ENCODE measurements at places on chromosomes 6 and 20.

- no peaks in the 10 kb centered on the region for H3K27me3 ChIP-seq
- peaks cover 48% of the 10 kb centered on the region for H3K4me1 ChIP-seq
- DNase-seq, result no peak
- no peak overlapping the region for H3K4me3 ChIP-seq
- H3K36me3 ChIP-seq, result no peaks in the 10 kb centered on the region
Observed at GRCh38 chr20:19249106-19249879, 36.9 kb downstream of the SLC24A3 start.

DNA sequence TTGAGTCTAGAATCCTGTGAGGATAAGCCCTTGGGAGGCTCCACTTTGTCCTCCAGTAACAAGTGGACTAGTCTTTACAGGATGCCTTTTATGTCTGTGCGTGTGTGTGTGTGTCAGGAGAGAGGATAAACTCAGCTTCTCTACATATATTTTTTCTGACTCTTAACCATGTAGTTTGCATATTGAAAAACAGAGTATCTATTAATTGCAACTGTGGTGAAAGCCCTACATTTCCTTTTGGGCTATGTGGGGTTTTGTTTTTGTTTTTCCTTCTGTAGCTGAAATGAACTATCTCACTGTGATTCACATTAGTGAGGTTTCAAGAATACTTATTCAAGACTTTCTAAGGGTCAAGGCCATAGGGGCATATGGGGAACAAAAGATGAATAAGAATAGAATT lies 17.7 kb downstream of the TPBG start:
- H3K4me3 ChIP-seq, result no peak overlapping the region
- no peak for DNase-seq
- H3K4me1 ChIP-seq, result no peaks in the 10 kb centered on the region
- no peaks in the 10 kb centered on the region for H3K36me3 ChIP-seq
- H3K27me3 ChIP-seq, result no peaks in the 10 kb centered on the region

GRCh38 chr6:127402890-127403617 lies 56.1 kb downstream of the KIAA0408 start:
- no peaks in the 10 kb centered on the region for H3K4me1 ChIP-seq
- no peak for DNase-seq
- H3K36me3 ChIP-seq, result no peaks in the 10 kb centered on the region
- no peaks in the 10 kb centered on the region for H3K27me3 ChIP-seq
- H3K4me3 ChIP-seq, result no peak overlapping the region
- no peak overlapping the region for H3K27ac ChIP-seq

DNA sequence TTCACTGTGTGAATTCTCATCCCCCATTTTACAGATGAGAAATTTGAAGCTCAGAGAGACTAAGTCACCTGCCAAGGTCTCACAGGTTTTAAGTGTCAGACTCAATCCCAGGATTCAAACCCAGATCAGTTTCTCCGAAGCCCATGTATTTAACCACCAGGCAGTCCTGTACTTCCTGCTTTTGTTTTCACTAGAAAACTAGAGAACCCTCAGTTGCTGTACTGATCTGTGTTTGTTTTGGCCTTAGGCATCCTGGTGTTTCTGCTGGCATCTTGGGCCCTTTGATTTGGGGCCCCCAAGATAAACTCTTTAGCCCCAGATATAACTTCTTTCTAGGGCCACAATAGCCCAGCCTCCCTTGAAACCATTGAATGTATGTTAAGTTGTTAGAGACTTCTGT lies 36.5 kb downstream of the PPP1R16B start:
- H3K4me3 ChIP-seq, result no peak overlapping the region
- no peaks in the 10 kb centered on the region for H3K4me1 ChIP-seq
- H3K27me3 ChIP-seq, result peaks cover 19% of the 10 kb centered on the region
- no peak overlapping the region for H3K27ac ChIP-seq
- DNase-seq, result no peak

- no peak for DNase-seq
- no peaks in the 10 kb centered on the region for H3K36me3 ChIP-seq
- no peaks in the 10 kb centered on the region for H3K27me3 ChIP-seq
- H3K4me1 ChIP-seq, result peaks cover 24% of the 10 kb centered on the region
Observed at GRCh38 chr6:150667359-150667758, 67.7 kb downstream of the PLEKHG1 start.
